ENCODE measurements at places on chromosomes 1 and 21.

DNA sequence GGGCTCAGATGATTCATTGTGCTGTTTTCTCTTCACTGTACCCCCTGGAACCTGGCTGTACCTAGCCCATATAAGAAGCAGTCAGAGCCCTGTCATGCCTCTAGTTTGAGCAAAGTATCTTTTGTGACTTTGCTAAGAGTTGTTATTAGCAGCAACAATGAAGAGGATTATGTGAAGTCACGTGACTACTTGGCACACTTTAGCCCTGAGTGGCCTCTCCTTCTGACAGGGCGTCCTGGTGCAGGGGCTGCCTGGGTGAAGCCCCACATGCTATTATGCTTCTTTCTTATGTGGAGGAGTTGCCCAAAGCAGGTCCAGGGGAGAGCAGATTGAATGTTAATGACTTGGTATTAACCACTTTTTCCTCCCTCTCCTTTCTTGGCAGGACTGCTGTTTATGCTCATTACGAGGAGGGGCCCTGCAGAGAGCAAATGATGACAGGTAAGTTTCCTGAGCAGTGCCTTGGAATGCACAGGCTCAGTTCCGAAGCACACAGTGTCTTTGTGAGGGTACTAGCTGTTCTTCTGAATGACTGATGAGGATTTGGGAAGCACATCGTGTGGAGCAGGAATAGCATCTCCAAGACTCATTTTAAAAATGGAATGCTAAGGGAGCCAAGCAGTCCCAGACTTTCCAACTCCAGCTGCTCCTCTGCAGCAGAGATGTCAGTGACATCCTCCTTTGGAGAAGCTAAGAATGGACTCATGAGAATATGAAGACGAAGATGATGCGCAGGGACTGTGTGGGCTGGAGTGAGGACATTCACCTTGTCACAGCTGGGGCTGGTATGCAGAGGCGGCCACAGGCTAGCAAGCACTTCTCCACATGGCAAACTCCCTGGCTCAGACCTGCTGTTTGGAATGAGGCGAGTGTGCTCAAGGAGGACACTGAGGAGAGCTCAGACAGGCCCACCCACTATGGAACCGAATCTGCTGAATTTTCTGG lies 15.2 kb upstream of the ST3GAL3 start:
- DNase-seq: no peak

GRCh38 chr1:228304766-228305395 lies 97.0 kb downstream of the OBSCN start:
- no peak for DNase-seq

DNA sequence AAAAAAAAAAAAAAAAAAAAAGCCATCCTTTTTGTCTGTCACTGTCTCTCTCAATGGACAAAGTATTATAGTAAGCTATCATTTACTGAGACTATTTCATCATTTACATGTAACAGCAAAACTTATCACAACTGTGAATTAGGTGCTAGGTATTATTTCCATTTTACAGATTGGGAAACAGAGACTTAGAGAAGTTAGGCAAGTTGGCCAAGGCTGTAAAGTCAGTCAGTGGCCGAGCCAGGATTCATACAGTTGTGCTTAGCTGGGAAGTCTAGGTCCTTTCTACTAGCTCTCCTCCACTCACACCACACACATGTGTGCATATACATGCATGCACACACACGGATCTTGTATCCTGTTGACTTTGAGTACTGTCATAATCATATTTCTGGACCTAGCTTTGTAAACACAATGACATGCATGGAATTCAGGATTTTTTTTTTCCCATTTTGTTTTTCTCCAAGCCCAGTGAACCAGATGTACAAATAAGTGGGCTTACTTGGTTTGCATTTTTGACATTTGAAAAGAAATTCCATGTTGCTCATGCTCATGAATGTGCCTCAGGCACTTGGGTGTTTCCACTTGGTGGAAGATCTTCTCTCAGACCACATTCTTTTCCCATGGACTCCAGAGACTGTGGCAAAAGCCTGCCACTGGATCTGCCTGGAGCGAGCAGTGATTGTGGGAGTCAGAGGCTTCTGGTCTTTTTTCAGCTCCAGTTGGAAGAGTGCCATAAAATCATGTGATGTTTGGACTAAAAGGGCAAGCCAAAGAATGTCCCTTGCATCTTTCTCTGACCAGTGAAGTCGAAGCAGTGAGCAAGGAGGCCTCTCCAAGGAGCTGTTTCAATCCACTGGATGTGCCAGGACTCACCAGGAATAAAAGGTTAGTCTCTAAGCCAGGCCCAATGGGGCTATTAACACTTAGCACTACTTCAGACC lies 61.7 kb upstream of the DNAJC6 start:
- peak; percentile 99 for DNase-seq

DNA sequence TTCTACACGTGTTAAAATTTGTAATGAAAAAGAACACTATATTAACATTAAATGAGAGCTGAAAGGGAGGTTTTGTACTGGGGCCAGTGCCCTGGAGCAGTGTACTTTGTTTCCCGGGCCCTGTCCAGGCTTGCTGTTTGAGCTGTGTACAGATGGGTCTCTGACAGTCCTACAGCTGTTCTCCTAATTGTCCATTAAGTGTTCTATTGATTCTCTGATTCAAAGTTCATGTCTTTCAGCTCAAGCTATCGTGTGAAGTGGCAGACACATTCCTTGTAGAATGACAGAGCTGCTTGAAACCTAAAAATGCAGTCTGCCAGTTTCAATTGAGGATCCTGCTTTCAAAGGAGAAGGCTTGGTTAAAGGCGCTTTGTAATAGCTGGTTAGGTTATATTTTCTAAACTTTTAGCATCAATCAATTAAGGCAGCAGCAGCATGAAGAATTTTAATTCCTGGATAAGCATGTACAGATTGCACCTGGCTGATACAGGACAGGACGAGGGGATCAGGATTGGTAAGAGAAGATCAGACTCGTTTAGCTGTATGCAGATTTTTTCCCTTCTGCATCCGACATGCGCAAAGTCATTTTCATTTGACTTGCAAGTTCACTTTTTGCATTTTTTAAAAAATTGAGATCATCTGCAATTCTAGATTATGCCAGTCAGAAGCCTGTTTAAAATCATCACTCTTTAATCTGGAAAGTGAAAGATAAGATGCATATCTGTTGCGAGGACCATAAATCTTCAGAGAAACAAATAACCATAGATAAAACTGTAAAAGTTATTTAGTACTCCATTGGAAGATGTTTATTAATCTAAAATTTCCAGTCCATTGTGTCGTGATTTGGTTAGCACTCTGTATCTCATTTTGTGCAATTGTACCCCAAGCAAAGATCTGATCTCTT lies 98.5 kb downstream of the ATG4C start:
- DNase-seq: no peak

- DNase-seq: no peak
Observed at GRCh38 chr1:89530444-89531089, 5.9 kb downstream of the LRRC8B start.

DNA sequence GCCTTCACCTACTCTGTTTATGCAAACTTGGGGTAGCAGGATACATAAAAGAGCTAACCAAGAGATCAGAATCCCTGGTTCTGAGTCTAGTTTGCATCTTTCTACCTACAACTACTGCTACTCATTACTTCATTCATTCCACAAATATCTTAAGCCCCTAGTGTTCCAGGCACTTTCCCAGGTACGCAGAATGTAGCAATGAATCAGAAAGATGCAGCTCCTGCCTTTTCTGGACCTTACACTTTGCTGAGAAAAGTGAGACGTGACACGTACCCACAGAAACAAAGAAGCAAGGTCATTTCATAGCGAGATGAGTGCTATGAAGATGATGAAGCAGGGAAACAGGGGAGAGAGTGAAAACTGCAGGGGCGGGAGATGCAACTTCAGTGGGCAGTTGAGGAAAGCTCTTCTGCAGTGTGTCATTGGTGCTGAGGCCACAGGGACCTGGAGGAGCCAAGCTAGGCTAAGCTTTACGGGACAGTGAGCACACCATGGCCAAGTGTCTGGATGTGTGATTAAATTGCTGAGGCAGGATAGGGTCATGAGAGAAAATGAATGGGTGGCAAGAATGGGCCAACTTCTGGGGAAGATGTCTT lies 167.9 kb downstream of the TNFSF18 start:
- DNase-seq: no peak

GRCh38 chr1:21368515-21369289 lies 71.2 kb upstream of the NBPF3 start:
- DNase-seq: peak; percentile 83

GRCh38 chr1:30879126-30879786 lies 29.3 kb downstream of the SDC3 start:
- no peak for DNase-seq

DNA sequence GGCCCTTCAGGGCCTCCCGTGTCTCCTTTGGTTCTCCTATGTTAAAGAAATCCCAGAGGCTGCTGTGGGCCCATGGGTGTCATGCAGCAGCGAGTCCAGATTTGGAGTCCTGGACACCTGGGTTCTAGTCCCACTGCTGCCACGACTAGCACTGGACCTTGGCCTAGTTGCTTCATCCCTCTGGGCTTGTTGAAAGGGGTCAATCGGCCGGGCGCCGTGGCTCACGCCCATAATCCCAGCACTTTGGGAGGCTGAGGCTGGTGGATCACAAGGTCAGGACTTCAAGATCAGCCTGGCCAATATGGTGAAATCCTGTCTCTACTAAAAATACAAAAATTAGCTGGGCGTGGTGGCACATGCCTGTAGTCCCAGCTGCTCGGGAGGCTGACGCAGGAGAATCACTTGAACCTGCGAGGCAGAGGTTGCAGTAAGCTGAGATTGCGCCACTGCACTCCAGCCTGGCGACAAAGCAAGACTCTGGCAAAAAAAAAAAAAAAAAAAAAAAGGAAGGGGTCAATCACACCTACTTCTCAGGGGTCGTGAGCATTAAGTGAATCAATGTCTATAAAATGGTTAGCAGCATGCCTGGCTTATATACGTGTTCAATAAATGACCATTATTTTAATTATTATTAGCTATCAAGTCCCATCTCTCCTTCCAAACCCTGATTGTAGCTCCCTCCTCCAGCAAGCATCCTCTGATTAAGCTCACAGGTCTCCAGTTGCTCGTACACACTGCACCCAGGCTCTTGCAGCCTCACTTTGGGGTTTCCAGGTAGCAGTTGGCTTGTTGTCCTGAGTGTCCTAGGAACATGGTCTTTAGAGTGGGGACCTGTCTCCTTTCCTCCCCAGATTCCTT lies 43.8 kb downstream of the KIRREL1 start:
- DNase-seq: no peak

- DNase-seq: no peak
Observed at GRCh38 chr1:175873290-175873935, 130.0 kb upstream of the TNR start.

DNA sequence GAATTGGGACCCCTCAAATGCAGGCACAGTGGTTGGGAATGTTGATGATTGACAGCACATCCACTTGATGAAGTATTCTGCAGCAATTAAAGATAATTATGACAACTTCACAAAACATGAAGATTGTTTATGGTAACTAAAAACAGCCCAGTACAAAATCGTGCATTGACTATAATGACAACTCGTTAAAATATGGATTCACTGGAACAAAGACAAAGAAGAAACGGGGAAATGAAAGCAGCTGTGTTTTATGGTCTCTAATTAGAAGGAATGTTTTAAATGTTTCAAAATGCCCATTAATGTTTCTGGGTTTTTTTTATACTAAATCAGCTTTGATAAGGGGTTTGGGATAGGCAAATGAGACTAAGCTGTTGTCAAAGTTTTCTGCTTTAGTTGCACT lies 36.1 kb downstream of the NIPAL3 start:
- DNase-seq: no peak

- peak; percentile 85 for DNase-seq
Observed at GRCh38 chr1:179141592-179142251, 59.9 kb downstream of the TOR3A start.

DNA sequence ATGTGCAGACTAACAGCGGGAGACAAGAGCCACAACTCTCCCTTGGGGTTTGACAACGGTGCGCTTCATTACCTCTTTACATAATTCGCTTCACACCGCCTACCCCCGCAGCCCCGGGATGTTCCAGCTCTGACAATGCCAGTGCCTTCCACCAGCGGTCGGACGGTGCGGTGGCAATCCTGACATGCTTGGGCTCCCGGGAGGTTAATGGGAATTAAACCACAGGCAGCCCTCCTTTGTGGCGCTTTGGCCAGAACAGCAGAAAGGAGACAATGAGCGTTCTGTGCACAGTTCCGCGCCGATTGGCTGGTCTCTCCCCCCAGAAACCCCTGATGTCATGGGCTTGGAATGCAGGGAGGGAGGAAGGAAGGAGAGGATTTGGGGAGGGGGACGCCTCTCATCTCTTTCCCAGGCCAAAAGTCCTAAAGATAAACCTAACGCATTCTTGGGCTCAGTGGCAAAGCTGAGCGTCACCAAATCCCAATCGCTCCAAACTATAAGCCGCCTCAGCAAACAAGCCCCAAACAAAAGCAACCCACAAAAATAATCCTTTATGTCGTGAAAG lies 1.3 kb downstream of the CNN3 start:
- peak; percentile 98 for DNase-seq

DNA sequence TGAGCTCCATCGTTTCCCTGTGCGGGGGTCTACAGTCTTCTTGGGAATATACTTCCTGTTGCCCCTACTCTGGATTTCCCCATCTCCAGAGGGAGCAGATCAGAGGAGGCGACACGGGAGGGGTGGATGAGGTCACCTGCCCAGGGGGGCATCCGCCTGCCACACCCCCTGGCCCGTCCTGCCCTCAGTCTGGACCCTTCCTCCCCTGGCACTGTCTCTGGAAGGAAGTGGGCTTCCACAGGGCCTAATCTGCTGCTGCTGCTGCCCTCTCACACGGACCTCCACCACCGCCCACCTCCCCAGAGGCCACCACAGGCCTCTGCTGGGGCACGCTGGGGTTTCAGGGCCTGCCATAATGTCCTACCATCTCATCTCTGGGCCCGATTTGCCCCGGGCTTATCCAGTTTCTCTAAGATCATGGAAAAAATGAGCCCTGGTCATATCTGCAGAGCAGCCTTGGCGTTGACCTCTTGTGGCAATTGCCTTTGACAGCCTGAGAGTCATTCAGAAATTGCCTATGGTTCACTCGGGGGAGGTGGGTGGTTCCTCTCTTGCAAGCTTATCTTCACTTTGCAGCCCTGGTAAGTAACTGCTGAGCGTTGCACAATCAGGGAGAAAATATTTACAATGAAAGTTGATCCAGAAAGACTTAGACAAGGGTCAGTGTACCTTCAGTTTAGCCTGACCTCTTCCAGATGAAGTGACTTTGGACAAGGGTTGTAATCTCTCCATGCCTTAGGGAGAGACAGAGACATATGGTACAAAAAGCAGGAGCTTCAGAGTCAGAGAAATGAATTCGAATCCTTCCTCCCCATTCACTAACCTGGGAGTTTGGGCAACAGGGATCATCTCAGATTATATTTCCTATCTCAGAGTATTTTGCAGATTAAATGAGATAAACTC lies 252.4 kb downstream of the TOMM20 start:
- DNase-seq: no peak

GRCh38 chr1:14697353-14697752 lies 98.9 kb downstream of the KAZN start:
- no peak for DNase-seq

DNA sequence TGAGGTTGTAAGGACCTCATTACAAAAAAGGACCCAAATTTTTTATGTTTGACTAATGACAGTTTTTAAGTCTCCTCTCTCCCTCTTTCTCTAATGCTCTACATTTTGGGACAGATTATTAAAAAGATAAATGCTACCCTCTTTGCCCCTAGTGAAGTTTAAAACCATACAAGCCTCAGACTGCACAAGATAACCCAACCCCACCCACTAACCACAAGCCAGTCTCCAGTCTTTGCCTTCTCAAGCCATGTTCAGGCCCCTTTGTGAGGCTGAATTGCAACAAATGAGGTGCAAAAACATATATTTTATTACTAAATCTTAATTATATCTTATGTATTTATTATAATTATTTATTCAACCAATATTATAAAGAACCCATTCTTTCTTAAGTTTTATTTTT lies 597.2 kb upstream of the BRINP3 start:
- no peak for DNase-seq

- no peak for DNase-seq
Observed at GRCh38 chr1:216807696-216808095, 84.5 kb upstream of the ESRRG start.

Data from fibroblast of skin of back (primary cell).